PC-3 (cell line): ENCODE measurements at places on chromosomes 13 and 19.

GRCh38 chr19:12784394-12784870 lies 6.9 kb upstream of the JUNB start:
- no peak for DNase-seq
- H3K4me1 ChIP-seq = peaks cover 69% of the 10 kb centered on the region
- no peak overlapping the region for H3K4me3 ChIP-seq
- H3K27ac ChIP-seq = peak overlapping the region; percentile 80
- H3K27me3 ChIP-seq = no peaks in the 10 kb centered on the region
- no peaks in the 10 kb centered on the region for H3K36me3 ChIP-seq

DNA sequence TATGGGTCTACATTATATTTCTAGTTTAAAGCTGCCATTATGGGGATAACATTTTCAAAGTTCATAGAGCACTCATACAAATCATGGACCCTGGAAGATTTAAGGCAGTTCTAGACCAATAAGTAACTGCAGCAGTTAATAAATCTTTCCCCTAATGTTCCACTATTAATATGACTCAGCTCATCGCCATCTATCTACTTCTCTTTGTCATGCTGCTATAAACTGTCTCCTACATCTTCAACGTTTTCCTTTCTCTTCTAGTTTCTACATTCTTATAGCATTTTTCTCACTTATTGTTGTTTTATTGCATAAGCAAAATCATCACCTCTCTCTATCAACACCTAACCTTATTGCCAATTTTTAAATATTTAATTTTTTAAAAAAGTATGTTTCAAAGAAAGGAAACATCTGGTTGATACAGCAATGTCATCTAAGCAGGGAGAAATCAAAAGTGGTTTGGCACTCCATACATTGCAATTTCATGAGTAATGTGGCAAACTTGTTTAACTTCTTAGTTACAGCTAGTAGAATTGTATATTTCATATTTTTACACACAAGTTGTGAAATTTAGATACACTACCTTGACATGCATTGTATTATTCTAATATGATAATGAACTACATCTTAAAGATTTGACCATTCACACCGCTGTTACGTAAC lies 1500.4 kb upstream of the MIR17HG start:
- DNase-seq = peak; percentile 50
- H3K36me3 ChIP-seq = no peaks in the 10 kb centered on the region
- no peak overlapping the region for H3K4me3 ChIP-seq
- H3K27ac ChIP-seq = no peak overlapping the region
- H3K4me1 ChIP-seq = peaks cover 7% of the 10 kb centered on the region; the same call in 1 of the 2 replicates
- H3K27me3 ChIP-seq = no peaks in the 10 kb centered on the region

- H3K4me3 ChIP-seq = no peak overlapping the region
- no peaks in the 10 kb centered on the region for H3K36me3 ChIP-seq
- no peak overlapping the region for H3K27ac ChIP-seq
- no peaks in the 10 kb centered on the region for H3K27me3 ChIP-seq
Observed at GRCh38 chr13:46831588-46832194, 34.7 kb upstream of the ESD start.

DNA sequence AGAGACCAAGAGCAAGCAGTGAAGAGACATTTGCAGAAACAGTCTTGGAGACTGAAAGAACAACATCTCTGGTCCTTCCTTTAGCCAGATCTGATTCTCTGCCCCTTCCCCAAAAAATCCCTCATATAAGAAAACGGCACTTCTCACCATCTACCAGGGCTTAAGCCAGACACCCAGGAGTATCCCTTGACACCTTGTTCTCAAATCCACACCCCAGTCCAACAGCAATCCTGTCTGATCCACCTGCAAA lies 1.7 kb upstream of the PLEKHG2 start:
- no peak for DNase-seq
- H3K27ac ChIP-seq = peak overlapping the region; percentile 83
- no peaks in the 10 kb centered on the region for H3K27me3 ChIP-seq
- H3K4me1 ChIP-seq = peaks cover 36% of the 10 kb centered on the region
- H3K4me3 ChIP-seq = peak overlapping the region; percentile 100; the same call in 1 of the 2 replicates

DNA sequence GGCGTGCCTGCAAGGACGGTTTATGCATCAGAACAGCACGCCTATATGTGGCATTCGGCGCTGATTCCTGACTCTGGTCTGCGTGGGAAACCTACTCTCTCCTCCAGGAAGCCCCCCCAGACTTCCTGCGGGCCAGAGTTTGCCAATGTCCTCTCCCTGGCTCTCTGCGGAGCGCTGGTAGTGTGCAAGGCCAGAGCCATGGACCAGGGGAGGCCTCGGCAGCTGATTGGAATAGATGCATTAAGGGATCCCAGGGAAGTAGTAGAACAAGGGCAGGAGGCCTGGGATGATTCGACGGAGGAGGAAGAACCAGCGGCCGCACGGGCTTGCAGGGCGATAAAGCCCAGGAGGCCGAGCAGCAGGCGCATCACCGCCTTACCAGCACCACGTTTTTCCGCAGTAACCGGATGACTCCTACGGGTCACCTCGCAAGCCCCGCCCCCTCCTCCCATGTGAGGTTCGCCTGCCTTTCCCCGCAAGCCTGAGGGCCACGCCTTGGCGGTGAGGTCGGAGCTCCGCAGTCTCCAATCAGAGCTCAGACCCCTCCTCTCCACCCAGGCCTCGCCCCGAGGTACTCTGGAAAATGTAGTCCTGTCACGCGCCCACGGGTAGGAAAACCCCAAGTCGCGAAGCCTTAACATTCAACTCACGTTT lies 5.0 kb downstream of the CLEC11A start:
- no peak for DNase-seq
- H3K4me3 ChIP-seq = no peak overlapping the region
- H3K4me1 ChIP-seq = peaks cover 13% of the 10 kb centered on the region
- peaks cover 9% of the 10 kb centered on the region; the same call in 1 of the 2 replicates for H3K27me3 ChIP-seq
